ENCODE measurements at places on chromosomes 2 and 18.

DNA sequence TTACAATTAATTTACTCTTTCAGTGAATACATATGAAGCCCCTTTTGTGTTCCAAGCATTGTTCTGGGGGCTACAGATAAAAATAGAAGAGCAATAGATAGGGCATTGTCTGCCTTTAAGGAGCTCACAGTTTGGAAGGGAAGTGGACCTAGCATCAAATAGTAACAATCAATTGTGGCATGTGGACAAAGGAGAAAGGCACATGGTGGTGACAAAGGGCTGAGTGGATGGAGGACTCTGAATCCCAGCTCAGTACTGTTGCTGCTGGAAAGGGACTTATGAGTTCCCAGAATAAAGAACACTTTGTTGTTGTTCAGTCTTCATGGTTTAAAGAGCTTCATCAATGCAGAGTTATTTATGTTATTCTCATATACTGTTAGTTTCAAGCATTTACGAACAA is 217.7 kb downstream of the HRH4 start:
- no peak for DNase-seq

GRCh38 chr2:88692187-88692586 is 714 bp downstream of the RPIA start:
- DNase-seq: peak; percentile 20

DNA sequence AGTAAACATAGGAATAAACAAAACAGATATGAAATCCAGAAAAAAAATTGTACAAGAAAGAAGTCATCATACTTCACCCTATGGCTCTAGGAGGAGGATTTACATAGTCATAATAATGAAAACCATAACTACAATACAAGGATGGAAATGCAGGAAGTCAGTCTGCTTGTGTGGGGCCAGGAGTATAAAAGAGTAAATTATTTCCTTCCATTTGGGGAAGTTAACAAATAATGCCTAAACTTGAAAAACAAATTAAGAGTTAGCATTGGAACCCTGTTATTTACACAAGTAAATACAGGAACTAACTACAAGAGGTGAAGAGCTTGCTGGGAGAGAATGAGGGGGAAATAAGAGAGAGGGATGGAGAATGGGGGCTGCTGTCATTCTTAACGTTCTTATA is 15.4 kb downstream of the TMEM163 start:
- DNase-seq: no peak

GRCh38 chr2:181198183-181198864 is 217.9 kb downstream of the UBE2E3 start:
- no peak for DNase-seq

- no peak for DNase-seq
Observed at GRCh38 chr2:214328941-214329340, 81.9 kb upstream of the VWC2L start.

DNA sequence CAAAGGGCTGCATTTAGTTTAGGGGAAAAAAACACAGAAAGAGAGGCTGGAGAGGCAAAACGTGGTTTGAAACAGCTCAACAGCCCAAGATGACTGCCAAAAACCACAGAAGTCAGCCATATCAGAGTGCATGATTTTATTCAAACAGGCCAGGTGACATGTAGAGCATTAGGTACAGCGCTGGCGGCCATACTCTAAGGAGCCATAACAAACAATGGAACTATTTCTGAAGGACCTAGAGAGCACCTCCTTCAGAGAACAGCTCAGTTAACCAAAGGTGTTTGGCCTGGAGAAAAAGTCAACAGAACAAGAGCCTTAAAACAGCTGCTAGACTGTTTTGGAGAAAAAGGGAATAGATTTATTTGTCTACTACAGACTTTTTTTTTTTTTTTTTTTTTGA is 2.6 kb downstream of the THADA start:
- DNase-seq: no peak

GRCh38 chr2:75311521-75311920 is 112.2 kb upstream of the TACR1 start:
- no peak for DNase-seq

- DNase-seq: no peak
Observed at GRCh38 chr2:226983895-226984749, 148.3 kb downstream of the RHBDD1 start.

DNA sequence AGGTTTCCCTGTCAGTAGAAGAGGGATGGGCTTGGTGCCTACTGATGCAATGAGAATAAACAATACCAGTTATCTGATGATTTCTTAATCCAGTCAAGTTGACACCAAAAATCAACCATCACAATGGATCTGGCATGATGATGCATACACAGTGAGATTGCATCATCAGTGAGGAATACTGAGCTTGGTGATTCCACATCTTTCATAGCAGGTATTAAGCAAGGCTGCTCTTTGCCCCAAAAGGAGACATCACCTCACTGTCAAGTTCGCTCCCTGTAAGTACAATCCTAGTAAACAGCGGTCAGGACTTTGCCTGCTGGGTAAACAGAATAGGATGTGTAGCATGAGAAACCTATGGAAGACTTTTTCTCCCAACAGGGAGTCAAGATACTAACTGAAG is 282.7 kb upstream of the CDH2 start:
- DNase-seq: no peak

DNA sequence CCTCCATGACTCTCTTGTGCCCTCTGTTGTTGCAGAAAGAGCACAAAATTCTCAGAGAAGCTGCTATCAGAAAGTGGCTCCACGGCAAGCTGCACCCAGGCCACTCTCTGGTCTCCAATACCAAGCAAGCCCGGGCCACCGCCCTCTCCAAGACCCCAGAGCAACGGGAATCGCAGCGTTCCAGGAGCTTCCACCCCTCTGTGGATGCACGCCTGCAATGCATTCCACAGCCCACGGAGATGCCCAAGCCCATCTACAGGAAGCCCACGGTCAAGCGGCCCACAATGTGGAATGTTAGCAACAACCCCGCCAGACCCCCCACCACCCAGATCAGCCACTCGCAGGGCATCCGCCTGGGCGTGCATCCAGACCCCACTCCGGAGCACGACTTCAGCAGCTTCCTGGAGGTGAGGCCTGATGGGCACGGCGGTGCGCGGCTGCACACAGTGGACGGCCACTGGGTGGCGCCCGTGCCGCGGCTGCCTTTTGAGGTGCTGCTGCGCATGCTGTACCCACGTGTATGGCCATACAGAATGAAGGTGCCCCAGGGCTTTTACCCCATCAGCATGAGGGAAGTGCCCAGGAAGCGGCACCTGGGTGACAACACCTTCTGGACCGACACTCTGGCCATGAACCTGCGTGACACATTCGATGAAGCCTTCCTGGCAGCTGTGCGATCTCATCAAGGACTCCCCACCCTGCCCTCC is 6.3 kb downstream of the ANKRD53 start:
- peak; percentile 74 for DNase-seq

- no peak for DNase-seq
Observed at GRCh38 chr2:5287558-5288334, 404.4 kb upstream of the SOX11 start.

DNA sequence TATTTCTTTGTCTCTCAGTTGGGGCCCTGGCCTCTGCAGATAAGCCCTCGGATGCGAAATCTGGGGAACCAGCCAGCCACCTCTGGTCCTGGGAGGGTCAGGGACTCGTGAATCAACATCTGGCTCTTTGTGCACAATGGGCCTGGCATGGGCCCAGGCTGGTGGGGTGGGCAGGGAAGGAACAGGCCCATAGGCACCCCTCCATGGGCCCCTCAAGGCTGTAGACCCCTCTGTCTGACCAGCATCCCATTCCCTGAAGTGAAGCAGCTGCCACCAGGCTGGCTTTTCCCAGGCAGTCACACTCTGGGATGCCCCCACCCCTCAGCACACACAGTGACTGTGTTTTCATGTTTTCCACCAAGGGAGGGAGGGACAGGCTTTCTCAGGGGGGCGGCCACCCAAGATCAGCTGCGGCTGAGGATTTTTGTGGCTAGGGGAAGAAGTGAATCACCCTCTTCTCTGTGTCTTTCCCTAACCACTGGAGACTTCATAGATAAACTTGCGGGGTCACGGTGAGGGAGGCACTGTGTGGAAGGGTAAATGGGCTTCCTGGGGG is 166.0 kb downstream of the AGAP1 start:
- no peak for DNase-seq

DNA sequence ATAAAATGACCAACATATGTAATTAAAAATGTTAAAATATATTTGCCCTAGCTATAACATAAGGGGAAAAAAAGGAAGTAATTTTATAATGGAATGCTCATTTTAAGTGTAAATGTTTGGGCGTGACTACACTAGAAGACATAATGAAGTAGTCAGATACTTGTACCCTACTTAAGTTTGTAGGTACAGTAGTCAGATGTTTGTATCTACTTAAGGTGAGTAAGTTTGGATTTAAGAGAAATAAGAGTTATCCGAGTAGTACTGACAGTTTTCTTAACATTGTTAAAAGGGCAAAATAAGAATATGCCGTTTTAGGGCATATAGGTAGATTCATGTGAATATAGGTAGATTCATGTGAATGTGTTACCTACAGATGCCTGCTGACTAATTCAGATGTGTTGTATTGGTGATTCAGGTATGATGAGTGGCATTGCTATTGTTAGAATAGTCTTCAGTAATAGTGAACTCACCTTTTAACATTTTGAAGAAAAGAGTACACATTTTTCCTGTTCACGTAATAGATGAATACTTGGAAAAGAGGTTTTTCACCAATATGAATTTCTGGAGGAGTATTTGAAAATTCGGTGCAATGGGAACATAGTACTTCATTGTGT is 14.9 kb downstream of the VAPA start:
- no peak for DNase-seq

DNA sequence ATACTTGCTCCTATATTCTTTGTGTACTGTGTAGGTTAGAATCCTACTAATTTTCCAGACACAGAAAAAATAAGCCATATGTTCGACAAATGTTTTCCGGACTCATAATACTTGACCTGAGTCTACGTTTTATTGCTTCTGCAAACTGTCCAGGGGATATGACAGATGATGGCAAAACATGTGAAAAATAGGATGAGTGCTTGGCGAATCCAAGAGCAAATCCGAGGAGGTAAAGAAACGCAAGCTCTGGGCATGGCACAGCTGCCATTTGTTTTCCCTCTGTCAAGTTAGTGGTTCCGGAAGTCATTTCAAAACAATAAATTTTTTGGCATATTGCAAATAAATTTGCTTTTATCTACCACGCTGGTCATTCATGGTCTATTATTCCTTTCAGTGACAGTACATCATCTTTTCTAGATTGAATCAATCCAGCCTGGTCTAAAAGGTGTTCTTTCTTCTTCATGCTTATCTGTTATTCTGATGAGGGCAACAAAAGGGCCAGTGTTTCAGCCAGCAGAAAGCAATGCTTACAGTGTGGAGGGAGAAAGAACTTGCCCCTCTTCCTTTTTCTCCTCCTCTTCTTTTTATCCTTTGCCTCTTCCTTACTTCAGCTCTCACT is 476.1 kb upstream of the SOX11 start:
- no peak for DNase-seq

DNA sequence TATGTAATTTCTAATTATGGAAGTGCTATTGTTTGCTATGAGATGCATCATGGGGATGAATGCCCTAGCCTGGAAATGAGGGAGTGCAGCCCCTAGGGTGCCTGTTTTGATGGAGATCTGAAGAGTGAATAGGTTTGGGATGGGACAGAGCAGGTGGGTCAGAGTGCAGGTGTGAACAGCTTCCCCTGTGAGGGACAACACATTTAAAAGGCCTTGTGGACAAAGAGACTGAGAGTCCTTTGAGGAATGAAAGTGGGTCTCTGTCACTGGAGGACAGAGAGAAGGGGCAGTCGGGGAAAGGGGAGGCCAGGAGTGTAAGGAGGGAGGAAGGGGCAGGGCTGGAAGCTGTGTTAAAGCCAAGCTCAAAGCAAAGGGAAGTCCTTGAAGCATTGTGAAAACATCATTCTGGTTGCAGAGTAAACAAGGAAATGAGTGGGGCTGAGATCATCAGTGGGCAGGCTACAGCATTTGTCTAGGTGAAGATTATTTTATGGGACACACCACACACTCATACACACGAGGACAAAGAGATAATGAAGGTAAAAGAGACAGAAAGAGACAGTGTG is 877.6 kb downstream of the SLC4A3 start:
- no peak for DNase-seq

- no peak for DNase-seq
Observed at GRCh38 chr2:195709901-195710806, 53.1 kb downstream of the SLC39A10 start.

GRCh38 chr2:191155608-191156071 is 4.8 kb upstream of the STAT4 start:
- no peak for DNase-seq

DNA sequence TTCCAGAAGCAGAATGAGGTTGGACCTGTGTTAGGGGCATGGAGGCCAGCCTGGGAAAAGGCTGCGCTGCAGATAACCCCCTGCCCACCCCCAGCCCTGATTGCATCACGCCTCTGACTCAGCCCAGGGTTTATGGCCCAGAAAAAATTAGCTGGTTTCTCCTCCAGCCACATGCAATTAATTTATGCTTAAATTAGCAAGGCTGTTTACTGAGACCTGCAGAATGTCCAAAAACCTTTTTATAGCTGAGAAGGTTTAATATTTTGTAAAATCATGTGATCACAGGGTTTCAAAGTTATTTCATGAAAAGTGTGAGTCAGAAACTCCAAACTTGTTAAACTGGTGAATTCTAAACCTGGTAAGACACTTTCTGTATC is 123.1 kb upstream of the HDAC4 start:
- DNase-seq: no peak

- no peak for DNase-seq
Observed at GRCh38 chr2:118773826-118774225, 73.6 kb downstream of the EN1 start.

DNA sequence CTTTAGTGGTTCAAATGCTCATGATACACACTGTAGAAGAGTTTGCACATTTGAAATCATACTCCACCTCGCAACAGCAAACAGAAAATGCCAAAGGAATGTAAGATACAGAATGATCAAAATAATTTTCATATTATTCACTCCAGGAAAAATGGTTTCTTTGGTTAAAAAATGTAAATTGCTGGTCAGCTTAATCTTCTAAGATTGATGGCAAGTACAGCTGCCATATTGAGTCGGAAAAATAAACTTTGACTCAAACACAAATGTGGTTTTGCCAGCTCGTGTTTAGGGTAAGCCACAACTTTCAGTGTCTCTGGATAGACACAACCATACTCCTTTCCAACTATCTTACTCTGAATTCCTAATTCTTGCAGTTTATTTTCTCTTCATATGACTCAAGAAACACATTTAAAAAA is 154.9 kb upstream of the SMIM21 start:
- no peak for DNase-seq

GRCh38 chr2:54665436-54665856 is 58.0 kb upstream of the EML6 start:
- DNase-seq: peak; percentile 9

GRCh38 chr2:183185534-183185933 is 61.3 kb downstream of the NUP35 start:
- DNase-seq: no peak
